ENCODE measurements at places on chromosomes 6 and 20.

DNA sequence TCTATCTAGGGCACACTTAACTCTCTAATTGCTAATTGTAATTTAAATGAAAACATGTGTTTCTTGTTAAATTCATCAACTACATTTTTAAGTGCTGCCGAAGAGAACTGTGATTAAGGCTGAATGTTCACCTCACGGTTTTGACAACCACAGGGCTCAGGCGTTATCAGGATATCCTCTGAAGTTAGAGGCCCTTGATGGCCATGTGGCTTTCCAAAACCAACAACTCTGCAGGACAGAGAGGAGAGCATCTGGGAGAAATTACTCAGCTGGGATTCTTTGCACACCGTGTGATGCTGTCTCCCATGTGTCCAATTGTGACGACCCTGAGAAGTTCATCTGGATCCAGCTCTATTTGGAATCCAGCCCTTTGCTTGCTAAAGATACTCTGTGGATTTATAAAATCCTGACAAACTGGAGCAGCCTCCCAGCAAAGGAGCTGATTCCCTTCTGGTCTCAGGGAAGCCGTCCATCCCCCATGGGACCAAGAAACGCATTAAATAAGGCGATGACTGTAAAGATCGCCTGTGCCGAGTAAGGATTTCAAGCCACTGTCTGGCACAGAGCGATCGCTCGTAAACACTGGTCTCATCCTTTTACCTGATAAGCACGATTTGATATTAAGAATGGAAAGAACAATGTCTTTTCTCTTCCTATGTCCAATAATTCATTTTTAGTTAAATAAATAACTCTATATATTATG, 401.1 kb downstream of the CD83 start:
- H3K27me3 ChIP-seq: no peaks in the 10 kb centered on the region
- no peak overlapping the region for H3K4me3 ChIP-seq
- no peaks in the 10 kb centered on the region for H3K36me3 ChIP-seq
- no peak for DNase-seq

- H3K27ac ChIP-seq: no peak overlapping the region
- H3K4me3 ChIP-seq: no peak overlapping the region
- DNase-seq: no peak
- no peaks in the 10 kb centered on the region for H3K36me3 ChIP-seq
Observed at GRCh38 chr20:46743088-46743487, 33.6 kb downstream of the SLC2A10 start.

DNA sequence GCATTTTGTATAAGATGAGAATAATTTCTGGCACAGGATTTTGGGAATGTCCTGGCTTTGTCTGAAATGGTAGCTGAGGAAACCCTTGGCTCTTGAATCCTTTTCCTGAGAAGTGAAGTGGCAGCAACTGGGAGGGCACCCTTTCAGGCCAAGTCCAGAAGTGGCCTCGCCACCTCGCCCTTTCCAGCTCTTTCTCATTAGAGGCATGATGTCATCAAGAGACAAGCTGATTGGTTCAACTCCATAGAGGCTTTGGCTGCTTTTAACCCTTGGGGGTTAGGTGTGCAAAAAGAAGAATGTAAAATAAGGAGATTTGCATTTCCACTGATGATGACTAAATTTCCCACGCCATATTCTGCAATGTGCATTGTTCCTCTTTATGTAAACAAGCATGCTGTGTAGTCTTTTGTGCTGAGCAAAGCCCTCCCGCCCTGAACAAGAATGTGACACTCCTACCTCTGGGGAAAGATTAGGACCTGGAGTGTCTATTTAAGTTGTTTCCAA, 116.5 kb downstream of the TCP11 start:
- H3K4me1 ChIP-seq: peaks cover 74% of the 10 kb centered on the region
- no peak overlapping the region for H3K4me3 ChIP-seq

DNA sequence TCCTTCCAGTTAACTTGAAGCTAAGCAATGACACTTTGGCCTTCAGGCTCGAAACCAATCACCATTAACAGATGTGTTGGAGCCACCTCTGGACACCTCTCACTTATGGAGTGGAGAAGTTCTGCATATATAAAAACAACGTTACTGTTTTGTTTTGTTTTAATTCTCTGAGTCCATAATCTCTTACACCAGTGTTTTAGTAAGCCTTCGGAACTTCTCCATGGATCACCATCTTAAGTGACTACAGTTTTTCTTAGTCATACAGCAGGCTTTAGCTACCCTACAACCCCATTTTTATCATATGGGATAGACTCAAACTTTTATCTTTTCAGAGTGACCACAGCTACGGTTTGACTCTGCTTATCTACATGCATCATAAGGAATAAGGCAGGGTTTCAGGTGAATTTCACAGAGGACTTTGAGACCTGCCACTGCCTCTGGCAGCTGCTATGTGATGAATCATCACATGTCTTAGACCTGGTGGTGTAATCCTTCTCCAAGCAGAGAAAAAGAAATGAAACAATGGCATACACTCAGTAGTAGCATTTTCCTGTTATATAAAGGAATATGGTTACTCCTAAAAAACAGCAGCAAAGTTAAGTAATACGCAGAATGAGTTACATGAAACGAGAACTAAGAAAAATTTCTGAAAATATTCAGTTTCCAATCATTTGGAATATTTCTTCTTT, 5.5 kb upstream of the HDDC2 start:
- peaks cover 5% of the 10 kb centered on the region for H3K27me3 ChIP-seq
- H3K4me3 ChIP-seq: no peak overlapping the region
- peaks cover 3% of the 10 kb centered on the region for H3K4me1 ChIP-seq
- no peak for DNase-seq
- H3K36me3 ChIP-seq: no peaks in the 10 kb centered on the region

DNA sequence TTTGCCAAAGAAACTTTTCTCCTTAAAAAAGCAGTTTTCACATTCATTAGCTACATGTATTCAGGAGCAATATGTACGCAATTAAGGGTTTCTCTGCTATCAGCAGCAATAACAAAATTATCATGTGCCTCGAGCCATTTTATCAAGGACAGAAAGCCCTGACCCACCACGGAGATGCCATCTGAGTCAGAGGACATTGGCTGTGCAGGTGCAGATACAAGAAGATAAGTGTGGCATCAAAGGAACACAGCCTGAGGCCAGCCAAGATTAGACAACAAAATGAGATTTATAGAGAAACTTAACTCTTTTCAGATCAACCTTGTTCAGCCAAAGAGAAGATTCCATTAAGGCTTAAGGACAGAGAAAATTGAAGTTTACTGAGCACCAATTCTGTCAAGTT, 115.2 kb upstream of the LGSN start:
- DNase-seq: no peak
- no peaks in the 10 kb centered on the region for H3K36me3 ChIP-seq
- H3K27me3 ChIP-seq: no peaks in the 10 kb centered on the region
- no peak overlapping the region for H3K4me3 ChIP-seq
- H3K27ac ChIP-seq: no peak overlapping the region

DNA sequence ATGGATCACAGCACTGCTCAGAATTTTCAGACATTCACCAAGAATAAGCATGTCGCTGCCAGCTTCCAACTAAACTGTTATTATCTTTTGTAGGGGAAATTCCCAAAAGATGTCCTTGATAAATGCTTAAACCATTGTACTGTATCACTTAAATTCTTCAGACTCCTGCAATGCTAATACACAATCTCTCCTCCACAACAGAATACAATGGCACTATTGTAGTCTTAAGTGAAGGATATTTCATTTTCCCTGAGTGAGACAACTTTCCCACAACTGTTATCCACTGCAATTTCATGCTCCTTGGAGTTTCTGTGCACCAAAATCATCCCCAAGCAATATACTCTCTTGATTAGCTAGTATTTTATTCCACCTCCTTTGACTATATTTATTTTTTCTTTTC, 189.7 kb downstream of the COL9A1 start:
- no peak overlapping the region for H3K4me3 ChIP-seq
- no peaks in the 10 kb centered on the region for H3K27me3 ChIP-seq
- DNase-seq: no peak
- H3K36me3 ChIP-seq: no peaks in the 10 kb centered on the region
- no peaks in the 10 kb centered on the region for H3K4me1 ChIP-seq
- no peak overlapping the region for H3K27ac ChIP-seq

DNA sequence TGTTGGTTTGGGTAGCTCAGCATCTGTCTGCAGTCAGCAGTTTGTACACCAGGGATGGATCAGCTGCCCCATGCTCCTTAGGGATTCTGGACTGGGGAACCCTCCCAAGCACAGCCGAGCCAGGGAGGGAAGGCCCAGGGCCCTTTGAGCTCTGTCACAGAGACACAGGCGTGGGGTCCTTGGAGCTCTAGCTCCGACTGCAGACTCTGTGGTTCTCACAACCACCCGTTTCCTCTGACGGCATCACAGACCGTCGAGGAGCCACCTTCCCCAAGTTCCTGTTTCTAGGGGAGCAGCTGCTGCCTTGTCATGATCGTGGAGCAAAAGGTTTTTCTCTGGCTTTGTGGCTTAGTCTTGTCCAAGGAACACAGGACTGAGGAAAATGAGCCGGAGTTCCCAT, at the start of gene SLA2:
SLA2 (minus strand) TSS at position 199 of the 400 bp plus-strand sequence. CDS start 4,861 bp downstream, outside the sequence.
- H3K27me3 ChIP-seq: no peaks in the 10 kb centered on the region
- no peak within 1 kb of the TSS for H3K4me3 ChIP-seq
- peaks cover 2% of the 10 kb centered on the region for H3K4me1 ChIP-seq
- H3K27ac ChIP-seq: peak within 1 kb of the TSS; percentile 34

Data from transverse colon (tissue), 4 donors.